PC-9 (cell line): ENCODE measurements at places on chromosomes 1 and 21. TPM values are rescaled to one million over a fixed set of nuclear protein-coding genes. Genes with fewer than 3 reads are reported as not detected.
A peak's percentile ranks its signal among the peaks of the same experiment; 100 is the strongest.

Gene SMPDL3B
- 26.5 and 29.2 TPM in 2 replicates for total RNA-seq

Gene GPR3
- 0.98 and 1.2 TPM in 2 replicates for total RNA-seq

Gene MYCL
- 3.8 and 6.2 TPM in 2 replicates for total RNA-seq

Gene CLDN17
- total RNA-seq, result not detected in 2 replicates

DNA sequence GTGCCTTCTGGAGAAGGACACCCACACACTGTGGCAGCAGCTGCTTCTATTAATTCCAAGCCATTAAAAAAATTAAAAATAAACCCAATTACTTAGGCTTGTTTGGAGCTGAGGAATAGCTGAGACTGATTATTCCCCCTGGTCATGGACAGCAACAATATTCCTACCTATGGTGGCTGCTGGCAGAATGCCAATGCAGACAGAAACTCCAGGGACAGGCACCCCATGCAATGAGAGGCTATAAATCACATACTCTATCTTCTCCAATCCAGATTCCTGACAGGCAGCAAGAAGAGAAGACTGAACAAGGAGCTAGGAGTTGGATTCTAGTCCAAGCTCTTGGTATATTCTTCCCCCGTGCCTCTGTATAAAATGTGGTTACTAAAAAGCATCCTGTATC is 275.4 kb upstream of the BEND5 start:
- DNase-seq, result no peak

DNA sequence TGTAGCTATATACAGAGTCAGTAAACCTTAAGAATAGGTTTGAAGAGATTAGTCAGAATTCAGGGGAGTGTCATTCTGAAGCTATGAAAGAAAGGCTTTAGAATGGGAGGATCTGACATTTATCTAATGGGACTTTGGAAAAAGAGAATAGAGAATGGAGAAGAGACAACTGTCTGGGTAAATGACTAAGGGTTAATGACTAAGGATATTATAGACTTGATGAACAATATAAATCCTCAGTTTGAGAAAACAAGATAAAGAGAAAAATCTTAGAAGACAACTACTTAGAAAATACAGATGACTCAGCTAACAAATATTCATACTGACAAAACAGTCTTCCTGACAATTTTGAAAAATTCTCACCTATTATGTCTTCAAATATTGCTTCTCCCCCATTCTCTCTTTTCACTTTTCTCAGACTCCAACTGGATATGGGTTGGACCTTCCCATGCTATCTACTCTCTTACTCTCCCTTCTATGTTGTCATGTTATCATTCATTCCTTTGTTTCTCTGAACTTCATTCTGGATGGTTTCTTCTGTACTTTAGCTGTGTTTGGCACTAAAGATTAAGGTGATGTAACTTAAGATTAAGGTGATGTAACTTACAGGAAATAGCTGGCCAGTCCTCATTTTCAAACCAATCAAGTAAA is 20.4 kb downstream of the SLC16A1 start:
- peak; percentile 56 for DNase-seq

DNA sequence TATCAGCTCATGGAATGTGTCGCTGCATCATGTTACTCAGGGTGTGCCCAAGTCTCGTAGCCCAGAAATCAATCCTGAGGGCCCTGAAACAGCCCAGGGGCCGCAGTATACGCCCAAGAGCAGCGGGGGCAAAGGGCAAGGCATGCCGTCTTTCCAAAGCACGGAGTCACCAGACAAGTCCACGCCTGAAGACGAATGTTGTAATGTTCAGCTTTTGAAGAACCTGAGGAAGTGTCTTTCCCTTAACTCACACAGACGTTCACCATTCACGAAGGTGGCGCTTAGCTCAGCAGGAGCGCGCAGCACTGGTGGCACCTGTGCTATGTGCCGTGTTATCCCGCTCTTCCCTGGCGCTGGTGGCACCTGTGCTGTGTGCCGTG is 18.8 kb upstream of the PWP2 start:
- no peak for DNase-seq

GRCh38 chr1:201632364-201632952 is 93.5 kb downstream of the NAV1 start:
- no peak for DNase-seq

- DNase-seq, result no peak
Observed at GRCh38 chr1:226086776-226087175, 24.3 kb downstream of the H3-3A start.

DNA sequence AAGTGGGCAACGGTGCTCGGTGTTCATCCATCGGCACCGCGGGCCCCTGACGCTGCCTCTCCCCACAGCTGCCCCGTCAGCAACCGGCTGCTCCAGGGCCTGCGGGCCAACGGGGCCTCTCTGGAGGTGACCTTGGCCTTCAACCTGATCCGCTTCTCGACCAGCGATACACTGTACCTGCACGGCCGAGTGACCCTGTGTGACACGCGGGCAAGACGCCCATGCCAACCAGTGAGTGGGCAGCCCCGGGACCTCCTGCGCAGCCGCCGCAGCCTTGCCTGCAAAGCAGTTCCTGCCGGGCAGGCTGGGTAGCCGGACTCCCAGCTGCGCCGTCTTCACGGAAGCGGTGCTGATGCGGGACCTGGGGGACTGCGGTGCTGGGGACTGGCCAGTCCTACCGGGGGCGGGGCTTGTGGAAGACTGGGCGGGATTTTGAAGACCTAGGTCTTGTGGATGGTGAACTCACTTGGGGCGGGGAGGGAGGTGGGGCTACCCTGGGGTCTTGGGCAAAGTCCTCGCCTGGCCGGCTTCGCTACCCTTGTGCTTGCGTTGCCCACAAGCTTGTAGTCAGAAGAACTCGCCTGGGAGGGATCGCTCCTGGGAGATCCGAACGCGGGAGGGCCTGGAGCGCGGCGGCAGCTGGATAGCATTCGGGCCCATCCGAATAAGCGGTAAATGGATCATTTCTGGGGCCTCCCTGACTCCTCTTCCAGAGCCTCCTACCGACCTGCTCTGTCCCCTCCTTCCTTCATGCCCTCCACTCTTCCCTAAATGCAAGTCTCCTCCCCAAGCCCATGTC is 8.8 kb upstream of the CEP85 start:
- DNase-seq, result no peak

GRCh38 chr1:201756406-201756805 is 72.6 kb upstream of the IPO9 start:
- DNase-seq, result no peak

GRCh38 chr1:247407180-247407616 is 8.8 kb upstream of the NLRP3 start:
- peak; percentile 23 for DNase-seq

- no peak for DNase-seq
Observed at GRCh38 chr1:198734323-198735008, 95.6 kb downstream of the PTPRC start.

GRCh38 chr1:101131239-101131843 is 105.5 kb upstream of the S1PR1 start:
- no peak for DNase-seq

- DNase-seq, result no peak
Observed at GRCh38 chr1:209989525-209989924, 51.5 kb downstream of the SYT14 start.
